ENCODE measurements at places on chromosomes 11 and 22.
A peak's percentile ranks its signal among the peaks of the same experiment; 100 is the strongest.

DNA sequence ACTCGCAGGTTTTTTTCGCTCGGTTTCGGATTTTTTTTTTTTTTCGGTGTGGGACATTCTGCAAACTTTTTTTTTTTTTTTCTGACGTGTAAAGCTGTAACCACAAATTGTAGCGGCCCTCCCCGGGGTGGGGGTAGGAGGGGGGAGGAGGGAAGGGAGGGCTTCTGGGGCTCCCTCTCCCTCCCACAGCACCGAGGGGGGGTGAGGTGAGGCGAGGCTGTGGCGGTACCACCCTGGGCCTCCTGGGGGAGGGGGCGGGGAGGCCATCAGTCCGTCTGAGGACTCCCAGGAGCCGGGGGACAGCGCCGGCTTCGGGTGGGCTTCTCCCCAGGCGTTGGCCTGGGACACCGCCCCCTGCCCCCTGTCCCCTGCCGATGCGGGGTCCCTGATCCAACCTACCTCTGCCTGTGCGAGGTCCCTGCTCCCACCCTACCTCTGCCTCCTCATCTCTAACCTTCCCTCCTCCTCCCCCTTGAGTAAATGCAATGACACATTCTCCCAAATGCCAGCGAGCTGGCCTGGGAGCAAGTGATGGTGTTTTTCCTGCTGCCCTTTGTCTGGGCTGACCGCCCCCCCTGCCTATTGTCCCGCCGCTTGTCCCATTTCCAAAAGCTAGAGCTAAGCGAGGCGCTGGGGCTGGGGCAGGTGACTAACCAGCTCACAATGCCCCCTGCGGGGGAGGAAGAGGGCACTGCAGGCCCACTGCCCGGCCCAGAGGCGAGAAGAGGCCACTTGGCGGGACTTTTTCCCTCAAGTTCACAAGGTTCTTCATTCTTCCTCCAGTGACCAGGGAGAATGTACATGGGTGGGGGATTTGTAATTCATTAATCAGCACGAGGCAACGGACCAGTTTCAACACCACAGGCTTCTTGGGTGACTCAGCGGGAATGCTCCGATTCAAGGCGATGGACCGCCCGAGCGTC, 511 bp upstream of the CLCF1 start:
- DNase-seq = peak; percentile 96

GRCh38 chr11:75233754-75234172, 6.8 kb upstream of the TPBGL start:
- DNase-seq = peak; percentile 81

DNA sequence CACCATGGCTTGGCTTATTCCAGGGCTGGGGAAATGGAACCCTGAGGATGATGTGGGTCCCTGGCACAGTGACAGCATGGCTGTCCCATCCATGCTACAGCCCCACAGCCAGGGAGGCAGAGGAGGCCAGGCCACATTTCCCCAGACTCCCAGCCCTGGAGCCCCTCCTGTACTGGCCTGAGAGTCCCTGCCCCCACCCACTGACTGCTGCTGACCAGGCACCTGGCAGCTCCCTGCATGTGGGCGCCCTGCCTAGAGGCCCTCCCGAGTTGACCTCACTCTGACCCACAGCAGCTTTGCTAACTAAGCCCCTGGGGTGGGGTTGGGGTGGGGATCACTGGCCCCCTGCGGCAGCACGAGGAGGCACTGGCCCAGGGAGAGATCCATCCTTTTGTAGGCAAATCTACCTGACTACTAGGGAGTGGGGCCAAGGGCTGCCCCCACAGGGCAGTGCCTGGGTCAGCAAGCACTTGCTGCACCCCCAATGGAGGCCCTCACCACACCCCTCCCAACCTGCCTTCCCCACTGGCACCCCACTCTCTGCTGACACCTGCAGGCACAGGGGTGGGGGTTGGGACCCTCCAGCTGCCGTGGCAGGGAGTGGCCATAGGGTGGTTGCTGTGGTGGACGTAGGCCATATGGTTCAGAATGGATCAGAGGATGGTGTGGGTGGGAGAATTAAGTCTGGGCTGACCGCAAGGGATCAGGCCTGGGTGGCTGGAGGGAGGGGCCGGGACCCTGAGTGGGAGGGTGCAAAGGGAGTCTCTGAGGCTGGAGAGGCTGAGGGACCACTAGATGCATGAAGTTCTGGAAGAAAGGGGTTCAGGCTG, 17.4 kb downstream of the ARVCF start:
- DNase-seq = no peak

DNA sequence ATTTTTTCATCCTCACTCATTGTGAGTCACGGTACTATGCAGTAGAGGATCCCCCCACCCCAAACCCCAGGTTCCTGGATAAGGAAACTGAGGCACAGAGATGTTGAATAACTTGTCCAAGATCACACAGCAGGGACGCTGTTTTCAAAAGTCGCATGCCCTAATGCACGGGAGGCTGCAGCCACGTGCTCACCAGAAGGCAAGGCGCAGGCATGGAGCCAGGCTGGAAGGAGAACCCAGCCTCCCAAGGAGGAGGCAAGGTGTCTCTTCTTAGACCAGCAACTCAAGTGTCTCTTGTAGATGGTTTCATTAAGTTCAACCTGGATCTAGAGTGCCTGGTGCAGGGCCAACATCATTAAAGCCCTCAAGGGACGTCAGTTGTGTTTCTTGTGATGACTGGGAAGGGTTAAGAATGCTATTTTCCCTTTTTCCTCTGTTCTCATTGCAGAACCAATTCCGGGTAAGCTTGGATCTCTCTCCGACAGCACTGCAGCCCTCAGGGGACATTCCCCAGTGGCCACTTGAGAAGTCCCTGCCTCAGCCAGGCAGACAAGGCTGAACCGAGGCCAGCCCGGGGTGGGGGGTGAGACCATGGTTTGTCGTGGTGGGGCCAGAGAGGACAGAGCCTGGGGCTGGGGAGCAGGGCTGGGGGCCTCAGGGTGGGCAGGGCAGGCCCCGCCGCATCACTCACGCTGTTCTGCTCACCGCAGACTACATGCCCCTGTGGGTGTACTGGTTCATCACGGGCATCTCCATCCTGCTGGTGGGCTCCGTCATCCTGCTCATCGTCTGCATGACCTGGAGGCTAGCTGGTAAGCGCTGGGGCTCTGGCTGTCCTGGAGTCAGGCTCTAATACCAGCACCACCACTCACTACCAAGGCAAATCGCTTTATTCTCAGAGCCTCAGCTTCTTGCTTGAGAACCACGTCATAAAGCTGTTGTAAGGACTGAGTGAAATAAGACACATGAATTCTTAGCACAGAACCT, 15.7 kb downstream of the TMEM121B start:
- no peak for DNase-seq

GRCh38 chr11:113847111-113847510, 28.3 kb downstream of the USP28 start:
- DNase-seq = no peak

All from suppressor macrophage treated with lipopolysaccharide for 1 hour (primary cell).